ENCODE measurements at places on chromosomes 7 and 10.

DNA sequence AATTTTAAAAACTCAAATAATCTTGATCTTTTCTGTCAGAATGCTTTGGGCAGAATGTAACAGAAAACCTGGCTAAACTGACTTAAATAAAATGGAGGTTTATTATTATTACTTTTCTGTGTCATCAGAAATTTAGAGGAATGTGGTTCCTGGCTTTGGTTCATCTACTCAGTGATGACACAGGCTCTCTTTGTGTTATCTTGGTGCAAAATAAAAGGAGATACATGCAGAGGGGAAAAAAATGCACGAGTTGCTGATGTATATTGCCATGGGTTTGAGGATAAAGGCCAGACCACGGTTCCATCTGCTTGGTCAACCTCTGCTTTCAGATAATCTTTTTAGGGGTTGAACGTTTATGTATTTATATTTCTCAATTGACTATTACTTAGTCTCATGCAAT, 181.4 kb downstream of the SUGCT start:
- no peak for DNase-seq

DNA sequence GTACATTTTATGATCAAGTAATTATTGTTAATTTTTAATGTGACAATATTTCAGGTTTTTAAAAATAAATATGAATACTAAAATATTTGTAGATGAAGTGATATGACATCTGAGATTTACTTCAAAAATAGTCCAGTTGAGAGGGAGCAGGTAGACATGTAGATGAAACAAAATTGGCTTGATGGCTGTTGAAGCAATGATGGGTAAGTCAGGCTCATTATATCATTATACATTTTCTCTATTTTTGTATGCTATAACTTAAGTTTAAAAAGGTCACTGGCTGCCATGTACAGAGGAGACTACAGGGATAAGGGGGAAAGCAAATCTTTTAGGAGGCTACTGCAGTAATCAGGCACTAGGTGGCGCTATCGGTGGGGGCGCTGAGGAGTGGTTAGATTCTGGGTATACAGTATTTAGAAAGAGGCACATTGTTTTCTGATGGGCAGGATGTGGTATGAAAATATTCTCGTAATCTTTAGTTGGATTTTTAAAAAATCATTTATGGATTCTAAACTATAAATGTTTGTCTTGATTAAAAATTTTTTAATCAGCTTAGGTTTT, 189.8 kb upstream of the IMMP2L start:
- peak; percentile 76 for DNase-seq

GRCh38 chr7:70975754-70976153, 156.2 kb upstream of the GALNT17 start:
- no peak for DNase-seq

- no peak for DNase-seq
Observed at GRCh38 chr7:120303105-120303504, 30.1 kb downstream of the KCND2 start.

GRCh38 chr7:37315772-37316715, 132.6 kb downstream of the ELMO1 start:
- DNase-seq = no peak

DNA sequence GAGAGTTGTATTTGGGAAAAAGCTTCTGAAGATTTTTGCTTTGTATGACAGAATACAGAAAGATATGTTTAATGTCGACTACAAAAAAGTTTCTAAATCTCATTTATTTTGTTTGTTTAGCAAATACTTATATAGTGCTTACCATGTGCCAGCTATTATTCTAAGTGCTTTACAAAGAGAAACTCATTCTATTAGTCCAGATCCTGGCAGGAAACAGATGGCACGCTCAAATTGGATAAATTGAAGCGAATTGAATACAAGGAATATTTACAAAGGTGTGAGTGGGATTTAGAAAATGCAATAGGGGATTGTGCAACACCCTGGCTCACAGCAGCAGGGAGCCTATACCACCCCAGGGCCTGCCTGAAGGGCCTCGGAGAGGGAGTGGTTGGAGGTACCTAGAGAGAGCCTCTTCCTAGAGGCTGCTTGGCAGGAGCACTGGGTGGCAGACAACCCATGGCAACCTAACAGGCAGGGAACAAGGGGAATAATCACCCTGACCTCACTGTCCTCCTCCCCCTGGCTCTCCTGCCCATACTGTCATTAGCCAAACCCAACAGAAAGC, 27.6 kb upstream of the FAM204A start:
- DNase-seq = no peak

- no peak for DNase-seq
Observed at GRCh38 chr10:3324612-3325038, 152.0 kb upstream of the PITRM1 start.

GRCh38 chr7:95596198-95597063, at the start of gene PDK4:
Gene PDK4 (minus strand): TSS chr7:95596516. CDS start chr7:95596293, 223 bp downstream.
- DNase-seq = peak; percentile 32

DNA sequence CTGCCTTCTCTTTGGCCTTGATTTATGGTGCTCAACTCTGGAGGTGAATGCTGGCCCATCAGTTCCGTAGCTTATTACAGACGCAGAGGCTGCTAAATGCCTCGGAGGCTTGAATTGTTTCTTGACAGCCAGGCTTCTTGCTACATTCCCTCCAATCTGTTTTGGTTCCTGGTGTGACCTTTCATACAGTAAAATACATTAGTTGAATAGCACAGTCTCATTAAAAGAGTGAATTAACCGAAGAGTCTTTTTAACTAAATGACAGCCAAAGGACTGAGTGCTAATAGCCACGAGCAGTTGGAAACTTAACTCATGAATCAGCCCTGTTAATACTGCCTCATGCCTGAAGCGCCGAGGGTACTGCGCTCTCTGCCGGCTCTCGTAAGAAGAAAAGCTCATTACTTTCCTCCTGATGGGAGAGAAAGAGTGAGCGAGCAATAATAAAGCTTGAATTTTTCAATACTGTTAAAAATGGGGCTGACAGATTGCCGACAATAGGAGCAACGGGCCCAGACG, 236.4 kb upstream of the GPR26 start:
- DNase-seq = no peak

- no peak for DNase-seq
Observed at GRCh38 chr7:139125657-139126056, 16.1 kb upstream of the ZC3HAV1 start.

- DNase-seq = no peak
Observed at GRCh38 chr10:69842020-69842419, 40.3 kb downstream of the COL13A1 start.

GRCh38 chr7:20980668-20981264, 194.1 kb upstream of the SP8 start:
- no peak for DNase-seq

DNA sequence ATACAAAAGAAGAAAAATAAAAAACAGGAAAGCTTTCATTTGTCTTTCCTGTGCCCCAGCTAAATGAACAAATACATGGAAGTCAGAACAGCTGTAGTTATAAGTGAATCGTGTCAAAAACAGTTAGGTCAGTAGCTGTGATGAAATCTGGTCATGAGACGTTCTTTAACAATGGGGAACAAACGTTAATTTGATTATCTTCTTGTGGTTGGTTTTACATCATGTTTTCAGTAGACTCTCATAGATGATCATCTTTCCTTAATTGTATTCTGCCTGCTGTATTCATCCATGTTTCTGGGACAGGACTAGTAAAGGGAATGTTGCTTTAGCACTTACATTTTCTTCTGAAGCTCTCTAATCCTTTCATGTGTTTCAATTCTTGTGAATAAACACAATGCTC, 97.0 kb downstream of the PCLO start:
- no peak for DNase-seq

DNA sequence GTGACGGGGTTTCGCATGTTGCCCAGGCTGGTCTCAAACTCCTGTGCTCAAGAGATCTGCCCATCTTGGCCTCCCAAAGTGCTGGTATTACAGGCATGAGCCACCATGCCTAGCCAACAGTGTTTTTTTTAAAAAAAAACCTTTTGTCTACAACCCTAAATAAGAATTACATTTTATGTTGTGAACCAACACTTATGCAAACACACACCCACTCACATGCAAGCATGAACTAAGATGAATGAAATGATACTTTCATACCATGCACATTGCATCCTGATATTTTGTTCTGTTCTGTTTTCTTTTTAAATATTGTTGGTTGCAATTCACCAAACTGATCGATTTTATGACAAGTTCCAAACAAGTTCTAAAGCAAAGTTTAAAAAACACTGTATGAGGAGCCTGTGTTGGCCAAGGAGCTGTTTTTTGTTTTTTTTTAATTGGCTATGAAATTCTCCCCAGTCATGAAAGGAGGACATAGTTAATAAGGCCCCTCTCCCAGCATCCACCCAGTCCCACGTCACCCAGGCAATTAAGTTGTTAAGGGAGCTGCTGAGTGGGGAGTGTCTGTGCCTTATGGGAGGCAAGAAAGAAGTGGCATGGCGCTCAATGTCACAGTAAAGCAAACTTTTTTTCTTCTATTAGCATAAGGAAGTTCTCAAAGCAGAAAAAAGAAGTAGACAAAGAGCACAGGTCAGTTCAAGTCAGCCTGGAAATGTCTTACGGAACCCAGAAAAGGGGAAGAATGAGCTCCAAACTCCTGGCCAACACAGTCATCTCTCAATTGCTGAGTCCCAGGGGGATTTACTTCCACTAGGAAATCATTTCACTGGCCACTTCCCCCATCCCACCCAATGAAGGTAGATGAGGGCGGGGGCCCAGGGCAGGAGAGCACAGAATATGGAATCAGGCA, 50.1 kb downstream of the NOD1 start:
- no peak for DNase-seq

GRCh38 chr10:68086910-68087684, 12.0 kb upstream of the HERC4 start:
- DNase-seq = no peak

DNA sequence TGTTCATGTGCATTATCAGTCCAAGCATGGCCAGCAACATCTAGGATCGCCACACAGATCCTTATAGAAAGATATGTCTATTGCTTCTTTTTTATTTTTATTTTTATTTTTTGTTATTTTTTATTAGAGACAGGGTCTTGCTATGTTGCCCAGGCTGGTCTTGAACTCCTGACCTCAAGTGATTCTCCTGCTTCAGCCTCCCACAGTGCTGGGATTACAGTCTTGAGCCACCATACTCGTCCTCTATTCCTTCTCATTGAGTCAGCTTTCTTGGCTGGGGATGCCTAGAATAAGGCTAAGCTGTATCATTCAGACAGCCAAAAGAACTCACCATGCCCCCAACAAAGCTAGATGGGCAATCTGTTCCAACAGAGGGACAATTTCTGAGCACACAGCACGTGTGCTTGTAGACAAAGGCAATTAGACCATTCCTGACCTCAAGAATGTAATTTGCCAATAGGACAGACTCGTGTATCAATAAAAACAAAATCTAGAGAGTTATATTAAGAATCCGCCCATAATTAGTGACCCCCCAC, 264.0 kb upstream of the NEBL start:
- DNase-seq = no peak

- DNase-seq = peak; percentile 75
Observed at GRCh38 chr7:13989126-13989948, at the start of gene ETV1. Gene ETV1 (minus strand): TSS chr7:13989666. CDS start chr7:13989052, 614 bp downstream.

- no peak for DNase-seq
Observed at GRCh38 chr7:134478707-134479106, 19.8 kb upstream of the AKR1B1 start.

DNA sequence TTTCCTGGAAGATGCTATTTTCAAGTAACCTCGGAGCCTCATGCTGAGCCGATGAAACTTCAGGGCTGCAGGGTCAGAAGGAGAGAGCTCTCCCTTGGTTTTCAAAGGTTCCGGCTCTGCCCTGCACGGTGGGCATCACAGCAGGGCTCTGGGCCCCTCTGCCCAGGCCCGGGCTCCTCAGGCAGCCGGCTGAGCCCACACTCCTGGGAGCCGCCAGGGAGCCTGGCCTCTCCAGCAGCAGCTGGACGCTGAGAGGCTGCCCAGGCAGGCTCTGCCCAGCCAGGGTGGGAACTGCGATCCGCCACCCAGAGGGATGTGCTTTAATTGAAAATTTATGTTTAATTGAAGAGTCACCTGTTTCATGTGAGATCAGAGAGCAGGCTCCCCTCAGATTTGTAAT, 97.5 kb upstream of the MGMT start:
- no peak for DNase-seq

DNA sequence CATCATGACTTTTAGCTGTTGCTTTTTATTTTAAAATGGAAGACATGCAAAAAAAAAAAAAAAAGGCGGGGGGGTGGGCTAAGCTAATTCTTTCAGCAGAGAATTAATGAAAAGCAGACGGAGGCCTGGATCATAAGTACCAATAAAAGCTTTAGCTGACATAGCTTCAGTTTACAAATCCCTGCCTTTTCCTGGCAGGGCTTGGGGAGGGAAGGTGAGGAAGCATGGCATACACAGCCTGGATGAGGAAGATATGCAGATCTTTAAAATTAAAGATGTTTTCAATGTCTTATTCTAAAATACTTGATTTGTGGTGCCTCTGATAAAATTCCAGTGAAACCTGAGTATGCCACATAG, 57.0 kb downstream of the ICA1 start:
- no peak for DNase-seq

DNA sequence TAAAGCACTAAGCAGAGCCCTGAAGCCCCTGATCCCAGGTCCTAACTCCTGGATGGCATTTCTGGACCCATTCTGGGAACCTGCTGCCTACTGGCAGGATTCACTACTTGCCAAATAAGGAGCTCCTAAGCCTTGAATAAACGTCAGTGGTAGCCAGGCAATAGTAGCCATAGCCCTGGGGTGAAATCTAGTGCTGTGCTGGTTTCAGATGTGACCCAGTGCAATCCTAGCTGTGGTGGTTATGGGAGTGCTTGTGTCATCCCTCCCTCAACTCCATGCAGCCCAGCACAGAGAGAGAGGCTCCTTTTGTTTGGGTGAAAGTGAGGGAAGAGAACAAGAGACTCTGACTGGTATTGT, 43.7 kb downstream of the PCLO start:
- DNase-seq = no peak

GRCh38 chr7:12358694-12359093, 45.0 kb downstream of the VWDE start:
- DNase-seq = no peak

GRCh38 chr7:372932-373791, 83.2 kb downstream of the FOXL3 start:
- DNase-seq = no peak

DNA sequence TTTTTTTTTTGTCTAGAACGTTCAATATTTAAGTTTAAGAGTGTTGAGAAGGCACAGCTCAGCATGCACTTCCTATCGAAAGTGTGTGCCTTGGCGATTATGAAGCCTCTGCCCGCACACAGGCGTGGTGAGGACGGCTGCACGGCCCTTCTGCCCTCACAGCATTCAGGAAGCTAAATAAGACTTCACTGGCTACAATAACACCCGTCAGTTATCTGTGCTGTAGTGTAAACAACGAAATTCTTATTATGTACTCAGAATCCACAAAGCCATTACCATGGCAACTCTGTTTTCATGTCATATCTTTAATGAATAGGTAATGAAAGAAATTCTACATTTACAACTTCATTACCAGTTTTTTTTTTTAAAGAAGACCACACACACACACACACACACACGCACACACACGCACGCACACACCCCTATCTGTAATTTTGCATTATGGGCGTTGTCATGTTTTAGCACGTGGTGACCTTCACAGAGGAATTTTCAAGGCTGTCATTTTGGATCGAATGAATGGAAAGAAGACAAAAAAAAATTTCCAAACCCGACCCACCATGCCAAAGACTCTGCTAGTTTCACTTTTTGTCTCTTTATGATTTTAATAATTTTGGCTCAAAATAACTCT, 254.8 kb upstream of the CTBP2 start:
- no peak for DNase-seq

- DNase-seq = peak; percentile 66
Observed at GRCh38 chr10:99560277-99561126, 27.8 kb downstream of the NKX2-3 start.

- no peak for DNase-seq
Observed at GRCh38 chr10:10320956-10321355, 696.7 kb upstream of the CELF2 start.

- DNase-seq = no peak
Observed at GRCh38 chr10:49050366-49050765, 65.0 kb downstream of the VSTM4 start.
